ENCODE measurements at places on chromosomes 11 and 22. TPM values are rescaled to one million over a fixed set of nuclear protein-coding genes. Genes with fewer than 3 reads are reported as not detected.

Gene VSTM5
- 0.58 TPM for total RNA-seq

Gene TMEM126B
- 52.9 TPM for total RNA-seq

Gene SHANK2
- 42.7 TPM for total RNA-seq

Gene ZP1
- not detected for total RNA-seq

Gene PLA2G3
- 17.4 TPM for total RNA-seq

Gene SSH3
- 31.4 TPM for total RNA-seq

Gene C11orf86
- total RNA-seq, result not detected
